SJCRH30 (cell line): ENCODE measurements at places on chromosomes 1 and 21. TPM values are rescaled to one million over a fixed set of nuclear protein-coding genes. Genes with fewer than 3 reads are reported as not detected.

- DNase-seq: no peak
Observed at GRCh38 chr21:45818904-45819285, 162.7 kb upstream of the COL6A1 start.

The WNT4 gene
- 1.1 and 1.2 TPM in 2 replicates for total RNA-seq

The FOXD3 gene
- 0.18 and 0.55 TPM in 2 replicates for total RNA-seq

DNA sequence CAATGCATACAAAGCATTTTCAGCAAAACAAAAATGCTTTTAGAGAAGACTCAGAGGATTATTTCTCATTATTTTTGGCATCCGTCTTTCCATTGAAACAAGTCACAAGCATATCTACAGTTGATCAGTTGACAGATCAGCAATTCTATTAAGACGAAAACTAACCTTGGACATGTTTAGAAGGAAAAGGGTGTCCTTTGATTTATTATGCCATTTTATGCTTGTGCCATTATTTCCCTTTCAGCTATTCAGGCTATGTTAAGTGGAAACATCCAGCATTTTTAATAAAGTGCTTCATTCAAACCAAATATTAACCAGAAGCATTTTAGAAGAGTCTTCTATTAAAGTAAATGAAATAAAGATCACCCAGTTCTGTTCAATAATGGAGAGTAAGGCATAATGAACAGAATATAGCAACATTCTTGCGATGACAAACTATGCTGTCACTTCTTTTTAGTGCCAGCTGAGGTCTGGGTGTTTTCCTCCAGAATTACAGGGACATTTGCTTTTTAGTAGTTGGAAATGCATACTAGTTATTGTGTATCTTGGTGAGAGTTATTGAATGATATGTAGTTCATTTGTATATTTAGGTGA lies 481.4 kb downstream of the PLA2G4A start:
- no peak for DNase-seq

DNA sequence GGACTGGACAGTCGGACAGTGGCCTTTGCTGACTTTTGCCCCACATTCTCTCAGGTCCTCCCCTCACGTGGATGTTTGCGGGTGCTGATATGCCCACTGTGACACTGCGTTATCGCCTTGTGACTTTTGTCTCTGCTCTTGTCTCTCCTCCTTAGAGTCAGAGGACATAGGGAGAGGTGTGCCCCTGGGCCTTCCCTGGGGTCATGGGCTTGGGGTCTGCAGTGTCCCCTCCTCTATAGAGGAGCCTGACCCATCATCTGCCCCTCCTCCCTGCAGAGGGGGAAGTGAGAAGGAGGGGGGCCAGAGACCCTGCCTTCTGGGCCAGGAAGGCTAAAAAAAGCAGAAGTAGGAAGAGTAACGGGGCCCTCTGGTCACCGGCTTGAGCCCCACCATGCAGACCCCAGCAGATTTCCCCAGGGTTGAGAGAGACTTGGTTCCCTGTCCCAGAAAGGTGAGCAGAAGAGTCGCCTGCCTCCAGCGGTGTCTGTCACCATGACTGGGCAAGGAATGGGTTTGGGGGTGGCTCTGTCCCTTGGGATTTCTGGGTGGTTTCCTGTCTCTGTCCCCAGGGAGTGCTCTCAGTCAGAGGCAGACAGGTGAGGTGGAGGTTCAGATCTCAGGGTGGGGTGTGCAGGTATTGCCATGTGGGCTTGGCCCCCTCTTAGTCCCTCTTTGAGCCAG lies 13.3 kb downstream of the RPS6KA1 start:
- no peak for DNase-seq

The ARTN gene
- total RNA-seq: 2.8 and 3.0 TPM in 2 replicates
